Aorta (tissue), 5 donors: ENCODE measurements at places on chromosomes 11 and 22. TPM values are rescaled to one million over a fixed set of nuclear protein-coding genes. Genes with fewer than 3 reads are reported as not detected.

DNA sequence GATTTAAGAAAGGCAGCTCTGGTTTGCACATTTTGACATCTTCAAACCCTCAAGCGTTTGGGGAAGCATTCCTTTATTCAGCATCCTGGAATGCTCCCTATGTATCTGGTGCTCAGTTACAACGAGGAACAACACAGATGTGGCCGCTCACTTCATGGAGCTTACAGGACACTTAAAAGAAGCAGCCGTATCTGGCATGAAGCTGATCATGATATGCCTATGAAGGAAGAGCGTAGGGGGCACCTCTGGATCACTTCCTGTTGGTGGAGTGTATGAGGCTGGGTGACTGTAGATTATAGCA lies 72.3 kb upstream of the TP53I11 start:
- no peak for DNase-seq

- DNase-seq = no peak
Observed at GRCh38 chr11:103368145-103368544, 258.9 kb downstream of the DYNC2H1 start.

The FAT3 gene
- polyA plus RNA-seq = 4.0 TPM

The SGSM1 gene
- polyA plus RNA-seq = 5.9 TPM
